ENCODE measurements at places on chromosomes 6 and 20.

GRCh38 chr6:90072501-90072900 lies 178.2 kb downstream of the GJA10 start:
- DNase-seq, result no peak

GRCh38 chr6:154367336-154367735 lies 10.7 kb upstream of the IPCEF1 start:
- no peak for DNase-seq

- DNase-seq, result no peak
Observed at GRCh38 chr6:103729658-103730057, 1130.1 kb downstream of the HACE1 start.

DNA sequence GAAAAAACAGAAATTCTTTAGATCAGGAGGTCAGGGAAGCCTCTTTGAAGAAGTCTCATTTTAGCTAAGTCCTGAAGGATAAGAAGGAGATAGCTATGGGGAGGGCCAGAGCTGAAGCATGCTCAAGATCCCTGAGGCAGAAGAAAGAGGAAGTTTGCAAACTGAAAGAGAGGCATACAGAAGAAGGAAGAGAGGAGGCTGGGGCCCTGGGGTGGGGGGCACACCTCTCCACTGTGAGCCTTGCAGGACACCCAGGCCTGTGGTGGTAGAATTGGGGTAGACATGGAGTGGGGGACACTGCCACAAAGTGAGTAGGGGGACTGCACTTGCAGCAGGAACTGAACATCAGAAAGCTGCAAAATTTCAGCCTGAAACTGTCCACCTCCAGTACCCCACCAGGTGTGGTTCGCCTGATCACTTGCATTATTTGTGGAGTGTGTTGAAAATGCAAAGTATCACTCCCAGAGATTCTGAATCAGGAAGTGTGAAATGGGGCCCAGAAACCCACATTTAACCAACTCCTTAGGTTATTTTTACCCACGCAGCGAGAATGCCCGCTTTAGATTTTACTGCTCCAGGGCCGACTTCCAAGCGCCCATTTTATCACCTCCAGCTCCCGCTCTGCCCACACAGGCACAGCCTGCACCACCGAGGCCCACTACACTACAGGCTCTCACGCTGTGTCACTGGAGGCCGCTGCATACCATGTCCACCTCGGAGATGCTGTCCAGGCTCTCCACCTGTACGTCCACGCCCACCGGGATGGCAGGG lies 44.0 kb downstream of the GABRR2 start:
- DNase-seq, result no peak

GRCh38 chr20:45111799-45112471 lies 3.0 kb downstream of the WFDC5 start:
- DNase-seq, result peak; percentile 57

DNA sequence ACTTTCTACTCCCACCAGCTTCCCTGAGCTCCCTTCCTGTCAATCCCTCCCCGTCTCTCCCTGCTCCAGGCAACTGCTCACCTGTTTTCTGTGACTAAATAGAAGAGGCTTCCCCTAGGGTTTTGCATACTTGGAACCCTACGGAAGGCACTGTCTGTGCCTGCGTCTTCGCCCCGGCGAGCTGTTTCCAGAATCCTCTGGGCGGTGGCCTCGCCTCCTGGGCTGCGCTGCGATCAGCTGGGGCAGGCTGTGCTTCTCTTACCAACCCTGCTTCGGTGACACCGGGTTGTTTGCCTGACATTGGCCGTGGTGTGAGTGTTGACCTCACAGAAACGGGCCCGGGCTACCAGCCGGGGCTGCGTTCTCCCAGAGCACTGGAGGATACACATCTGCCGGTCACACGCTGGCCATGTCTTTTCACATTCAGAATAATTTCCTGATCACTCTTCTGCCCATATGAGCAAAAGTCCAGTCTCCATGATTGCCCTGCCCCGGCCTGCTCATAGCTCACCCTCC lies 29.4 kb upstream of the CCR6 start:
- DNase-seq, result no peak

GRCh38 chr6:169932491-169932890 lies 181.1 kb downstream of the ERMARD start:
- no peak for DNase-seq

DNA sequence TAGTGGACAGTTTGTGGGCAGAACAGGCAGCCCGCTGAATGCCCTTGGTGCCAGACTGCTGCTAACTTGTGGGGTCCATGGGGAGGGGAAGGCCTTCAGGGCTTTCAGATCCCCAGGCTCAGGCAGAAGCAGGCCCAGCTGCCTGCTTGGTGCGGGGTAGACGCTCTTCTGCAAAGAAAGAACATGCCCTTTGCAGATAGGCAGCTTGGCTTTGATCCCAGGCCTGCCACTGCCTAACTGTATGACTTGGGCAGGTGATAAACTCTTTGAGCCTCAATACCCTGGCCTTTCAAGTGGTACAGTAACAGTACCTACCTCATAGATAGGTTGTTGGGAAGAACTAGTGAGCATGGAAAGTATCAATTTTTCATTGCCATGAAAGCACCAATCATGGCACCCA lies 28.4 kb downstream of the CHMP4B start:
- no peak for DNase-seq

GRCh38 chr20:62284448-62284847 lies 18.3 kb upstream of the ADRM1 start:
- no peak for DNase-seq

DNA sequence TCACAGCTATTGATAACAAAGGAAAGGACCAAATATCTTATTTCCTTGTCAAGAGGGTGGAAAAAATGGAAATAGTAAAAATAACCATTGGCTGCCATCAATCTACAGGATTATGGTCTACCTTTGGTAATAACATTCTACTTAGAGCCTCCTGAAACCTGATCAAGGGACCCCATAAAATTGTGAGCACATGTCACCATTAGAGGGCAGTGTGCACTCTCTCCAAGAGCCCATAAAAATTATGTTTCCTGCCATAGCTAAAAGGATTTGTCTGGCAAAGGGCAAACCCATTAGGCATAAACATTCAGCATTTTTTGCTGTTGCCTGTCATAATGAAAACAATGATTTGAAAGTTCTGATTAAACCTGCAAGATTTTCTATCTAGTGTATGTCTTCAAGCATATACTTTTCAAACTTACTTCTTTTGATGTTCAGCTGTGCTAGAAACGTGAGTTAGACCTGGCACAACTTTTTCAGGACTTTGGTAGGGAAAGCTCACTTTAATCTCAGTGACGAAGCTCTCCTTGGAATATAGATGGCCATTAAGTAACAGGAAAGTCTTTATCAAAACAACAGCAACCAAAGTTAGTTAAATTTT lies 120.7 kb upstream of the ZFP64 start:
- DNase-seq, result peak; percentile 5

GRCh38 chr20:17966432-17967310 lies 1.9 kb downstream of the SNX5 start:
- DNase-seq, result no peak

- no peak for DNase-seq
Observed at GRCh38 chr20:22700367-22700766, 116.0 kb upstream of the FOXA2 start.

- DNase-seq, result no peak
Observed at GRCh38 chr6:168939796-168940195, 313.9 kb downstream of the THBS2 start.

DNA sequence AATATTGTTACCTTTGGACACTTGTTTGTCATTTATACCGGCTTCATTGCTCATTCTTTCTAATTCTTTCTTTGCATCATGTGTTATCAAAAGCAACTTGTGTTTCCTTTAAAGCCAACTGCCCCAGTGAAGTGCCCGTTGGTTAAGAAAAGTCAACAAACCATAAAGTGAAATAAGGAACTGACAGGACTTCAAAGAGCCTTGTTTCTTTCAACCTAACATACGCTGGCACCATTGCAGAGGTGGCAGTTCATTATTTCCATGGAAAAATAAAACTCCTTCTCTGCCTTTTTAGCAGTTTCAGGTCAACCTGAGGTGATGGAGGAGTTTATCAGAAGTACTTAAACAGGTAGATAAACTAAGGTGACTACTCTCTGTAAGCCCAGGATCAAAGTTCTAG lies 28.8 kb downstream of the FERMT1 start:
- no peak for DNase-seq

- DNase-seq, result no peak
Observed at GRCh38 chr6:17432356-17432755, 39.0 kb downstream of the CAP2 start.

DNA sequence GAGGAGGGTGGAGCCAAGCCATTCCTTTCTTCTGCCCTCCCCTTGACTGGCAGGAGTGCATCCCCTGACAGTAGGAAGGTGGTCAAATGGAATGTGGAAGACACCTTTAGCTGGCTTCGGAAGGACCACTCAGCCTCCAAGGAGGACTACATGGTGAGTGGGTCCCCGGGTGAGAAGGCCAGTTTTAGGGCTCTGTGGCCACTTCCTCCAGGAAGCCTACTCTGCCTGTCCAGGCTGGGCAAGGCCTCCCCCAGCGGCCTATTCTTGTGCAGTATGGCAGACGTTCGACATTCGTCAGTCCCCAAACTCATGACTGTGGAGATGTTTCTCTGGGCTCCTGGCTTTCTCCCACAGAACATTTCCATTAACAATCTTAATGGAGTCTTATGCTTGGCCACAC lies 9.1 kb downstream of the PCIF1 start:
- no peak for DNase-seq

DNA sequence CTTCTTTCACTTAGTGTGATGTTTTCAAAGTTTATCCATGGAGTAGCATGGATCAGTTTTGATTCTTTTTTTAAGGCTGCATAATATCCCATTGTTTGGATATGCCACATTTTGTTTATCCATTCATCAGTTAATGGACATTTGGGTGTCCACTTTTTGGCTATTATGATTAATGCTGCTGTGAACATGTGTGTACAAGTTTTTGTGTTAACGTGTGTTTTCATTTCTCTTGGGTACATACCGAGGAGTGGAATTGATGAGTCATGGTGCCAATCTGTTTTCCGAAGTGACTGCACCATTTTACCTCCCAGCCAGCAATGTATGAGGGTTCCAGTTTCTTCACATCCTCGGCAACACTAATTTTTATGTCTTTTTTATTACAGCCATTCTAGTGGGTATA lies 78.4 kb upstream of the CCDC28A start:
- DNase-seq, result no peak

- no peak for DNase-seq
Observed at GRCh38 chr6:5632348-5632935, 371.1 kb downstream of the FARS2 start.

DNA sequence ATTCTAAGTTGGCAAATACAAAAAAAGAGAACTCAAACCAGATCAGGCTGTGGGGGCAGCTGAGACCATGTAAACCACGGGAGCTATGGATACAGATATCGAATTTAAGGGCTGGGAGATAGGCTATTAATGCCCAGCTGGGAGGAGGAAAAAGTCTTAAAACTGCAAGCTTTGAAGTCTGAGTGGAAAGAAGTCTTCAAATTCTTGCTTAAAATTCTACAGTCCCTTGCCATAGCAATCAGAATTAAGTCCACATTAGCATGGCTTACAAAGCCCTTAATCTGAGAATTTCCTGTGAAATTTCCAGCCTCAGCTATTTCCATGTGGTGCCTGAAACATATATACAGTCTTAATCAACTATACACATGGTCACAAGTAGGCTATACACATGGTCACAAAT lies 465.0 kb upstream of the HSF2 start:
- DNase-seq, result no peak

DNA sequence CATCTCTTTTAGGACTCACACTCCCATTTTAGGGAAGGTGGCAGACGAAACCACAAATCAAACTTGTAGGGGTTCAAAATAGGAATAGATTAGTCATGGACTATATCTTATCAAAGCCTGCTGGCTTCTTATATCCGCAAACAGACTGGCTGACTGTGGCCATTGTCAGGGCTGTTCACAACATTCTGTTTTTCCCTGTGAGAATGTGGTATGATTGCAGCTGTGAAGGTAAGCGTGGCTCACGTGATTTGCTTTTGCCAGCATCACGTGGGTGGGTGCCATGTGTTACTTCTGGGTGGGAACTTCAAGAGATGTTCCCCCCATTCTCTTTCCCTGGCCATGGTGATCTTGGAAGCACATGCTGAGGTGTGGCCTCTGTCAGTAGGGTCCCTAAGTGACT lies 5.9 kb downstream of the IP6K3 start:
- no peak for DNase-seq

GRCh38 chr6:43091020-43091419 lies 14.9 kb downstream of the PTK7 start:
- DNase-seq, result no peak

- no peak for DNase-seq
Observed at GRCh38 chr6:160927416-160927815, 64.2 kb upstream of the MAP3K4 start.

DNA sequence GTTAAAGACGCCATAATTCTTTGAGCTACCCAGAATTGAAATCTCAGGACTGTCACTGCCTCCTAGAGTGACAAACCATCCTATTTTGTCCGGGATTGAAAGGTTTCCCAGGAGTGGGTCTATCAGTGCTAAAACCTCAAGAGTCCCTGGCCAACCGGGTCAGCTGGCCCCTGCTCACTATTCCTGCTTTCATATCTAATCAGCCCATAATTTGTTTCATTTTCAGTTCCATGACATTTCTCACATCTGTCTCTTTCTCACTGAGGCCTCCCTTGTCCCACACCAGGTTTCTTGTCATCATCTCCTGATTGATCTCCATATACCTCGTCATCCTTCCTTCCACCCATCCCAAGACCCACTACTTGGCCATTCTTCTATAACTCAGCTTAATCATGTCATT lies 98.2 kb downstream of the SLC35B3 start:
- DNase-seq, result no peak

DNA sequence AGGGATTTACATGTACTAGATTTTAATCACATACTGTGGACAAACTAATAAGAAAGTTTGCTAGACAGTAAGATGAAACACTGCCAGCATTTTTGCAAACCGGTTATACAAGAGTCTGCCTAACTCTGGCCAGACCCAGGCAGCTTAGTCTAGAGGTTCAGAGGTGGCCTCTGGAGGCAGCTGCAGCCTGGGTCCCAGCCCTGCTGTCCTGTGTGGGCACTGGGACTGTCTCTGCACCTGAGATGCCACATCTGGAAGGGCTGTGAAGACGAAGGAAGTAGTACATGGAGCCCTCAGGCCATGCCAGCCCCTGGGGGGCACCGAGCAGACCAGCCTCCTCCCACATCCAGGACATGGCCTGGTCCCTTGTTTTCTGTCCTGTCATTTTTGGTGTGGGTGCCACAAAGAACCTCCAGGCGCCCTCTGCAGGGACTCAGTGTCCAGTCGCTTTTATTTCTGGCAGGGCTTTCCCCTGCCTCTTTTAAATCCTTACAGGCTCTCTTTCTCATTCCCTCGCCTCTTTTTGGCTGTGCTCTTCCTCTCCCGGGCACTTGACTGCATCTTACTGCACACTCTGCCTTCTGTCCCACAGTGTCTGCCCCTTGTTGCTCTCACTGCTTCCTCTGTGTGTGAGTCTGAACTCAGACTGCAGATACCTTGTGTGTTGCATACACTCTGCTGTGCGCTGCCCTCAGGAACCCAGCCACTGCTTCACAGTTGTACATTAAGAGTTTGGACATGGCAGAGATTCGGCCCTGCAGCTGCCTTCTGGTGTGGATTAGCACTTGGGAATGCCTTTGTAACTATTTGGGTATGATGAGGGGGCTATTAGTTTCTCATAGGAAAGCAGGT lies 216.7 kb downstream of the ZDHHC14 start:
- DNase-seq, result peak; percentile 12

DNA sequence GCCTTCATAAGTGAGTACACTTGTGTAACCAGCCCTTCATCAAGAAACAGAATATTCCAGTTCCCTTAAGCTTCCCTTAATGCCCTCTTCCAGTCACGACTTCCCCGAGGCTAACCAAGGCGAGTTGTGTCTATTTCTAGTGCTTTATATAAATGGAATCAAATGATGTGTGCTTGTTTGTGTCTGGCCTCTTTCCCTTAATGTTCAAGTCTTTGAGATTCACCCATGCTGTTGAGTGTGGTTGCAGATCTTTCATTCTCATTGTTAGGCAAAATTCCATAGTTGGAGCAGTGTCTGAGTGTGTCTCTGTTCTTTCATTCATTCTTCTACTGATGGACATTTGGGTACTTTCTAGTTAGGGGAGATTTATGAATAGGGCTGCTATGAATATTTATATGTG lies 135.0 kb downstream of the CEBPB start:
- DNase-seq, result no peak
